ENCODE measurements at places on chromosomes 1 and 21.
A peak's percentile ranks its signal among the peaks of the same experiment; 100 is the strongest.

DNA sequence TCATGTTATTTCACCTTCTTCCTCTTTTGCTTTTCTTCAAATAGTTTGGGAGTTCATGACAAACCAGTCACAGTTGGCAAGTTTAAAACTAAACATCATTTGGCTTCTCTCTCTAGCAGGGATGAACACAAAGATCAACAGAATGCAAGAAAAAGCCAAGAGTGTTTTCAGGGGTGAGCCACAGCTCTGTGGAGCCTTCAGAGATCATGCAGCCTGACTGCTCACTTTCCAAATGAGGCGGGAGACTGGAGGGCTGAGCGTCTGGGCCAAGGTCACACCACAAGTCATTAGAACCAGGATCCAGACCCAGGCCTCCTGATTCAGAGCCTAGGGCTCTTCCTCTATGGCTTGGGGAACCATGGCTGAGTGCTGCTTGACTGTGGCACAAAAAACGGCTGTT is 2.7 kb downstream of the DPT start:
- DNase-seq, result no peak

GRCh38 chr1:39376656-39377055 is 114.8 kb upstream of the BMP8A start:
- no peak for DNase-seq

DNA sequence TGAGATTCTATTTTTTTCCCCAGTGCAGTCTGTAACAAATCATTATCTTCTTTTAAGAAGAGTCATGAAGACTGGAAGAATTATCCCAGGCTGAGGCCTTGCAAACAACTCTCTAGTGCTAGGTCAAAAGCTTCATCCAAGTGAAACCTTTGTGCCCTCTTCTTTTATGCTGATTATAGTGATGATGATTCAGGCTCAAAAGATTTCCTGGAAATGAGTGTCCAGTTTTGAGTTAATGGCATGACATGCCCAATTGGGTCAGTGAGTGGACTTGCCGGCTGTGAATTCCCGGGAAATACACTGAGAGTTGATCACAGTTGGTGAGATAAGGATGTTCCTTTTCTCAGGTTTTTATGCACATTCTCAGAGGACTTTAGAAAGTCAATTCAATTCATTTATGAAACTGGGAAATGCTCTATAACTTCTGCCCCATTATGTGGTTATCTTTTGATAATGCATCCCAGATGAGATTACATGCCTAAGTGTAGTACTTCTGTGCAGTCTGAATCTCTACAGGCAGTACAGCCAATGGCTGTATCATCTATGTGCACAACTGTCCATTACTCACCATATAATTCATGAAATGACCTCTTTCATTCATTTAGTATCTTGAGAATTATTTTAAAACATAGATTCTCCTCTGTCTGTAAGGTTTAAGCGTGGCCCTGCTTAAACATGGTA is 66.2 kb downstream of the S1PR1 start:
- no peak for DNase-seq

GRCh38 chr1:61268546-61269240 is 186.3 kb downstream of the NFIA start:
- no peak for DNase-seq

DNA sequence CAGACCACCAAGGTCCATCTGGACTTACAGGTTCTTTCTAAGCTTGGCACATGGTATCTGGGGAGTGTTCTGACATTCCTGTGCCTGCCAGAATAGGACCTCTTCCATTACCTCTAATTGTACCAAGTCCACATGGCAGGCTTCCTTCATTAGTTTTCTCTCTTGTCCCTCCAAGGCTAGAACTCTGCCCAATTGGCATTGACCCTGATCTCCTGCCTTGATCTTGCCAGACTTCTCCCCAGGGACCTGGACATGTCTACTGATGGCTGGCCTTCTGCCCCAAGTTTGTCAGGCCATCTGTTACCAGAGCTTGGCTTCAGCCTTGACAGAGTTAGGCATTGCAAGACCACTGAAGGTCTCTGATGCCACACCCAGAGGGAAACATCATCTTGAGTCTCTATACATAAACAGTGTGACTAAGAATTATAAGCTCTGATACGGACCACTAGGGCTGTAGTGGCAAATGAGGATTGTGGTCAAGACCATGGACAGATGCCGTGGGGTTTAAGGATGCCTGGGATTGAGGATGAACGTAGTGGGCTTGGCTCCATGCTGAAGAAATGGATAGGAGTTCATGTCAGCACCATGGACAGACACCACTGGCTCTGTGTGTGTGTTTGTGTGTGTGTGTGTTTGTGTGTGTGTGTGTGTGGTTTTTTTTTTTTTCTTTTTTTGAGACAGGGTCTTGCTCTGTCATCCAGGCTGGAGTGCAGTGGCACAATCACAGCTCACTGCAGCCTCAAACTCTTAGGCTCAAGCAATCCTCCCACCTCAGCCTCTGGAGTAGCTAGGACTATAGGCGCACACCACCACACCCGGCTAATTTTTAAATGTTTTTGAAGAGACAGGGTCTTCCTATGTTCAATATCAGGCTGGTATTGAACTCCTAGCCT is 19.5 kb upstream of the PSMB2 start:
- DNase-seq, result no peak

GRCh38 chr1:36463803-36464604 is at the start of gene MRPS15:
Gene MRPS15, minus strand, starts transcription at chr1:36464384. Its CDS starts 109 bp downstream, at chr1:36464275.
- peak; percentile 83 for DNase-seq

DNA sequence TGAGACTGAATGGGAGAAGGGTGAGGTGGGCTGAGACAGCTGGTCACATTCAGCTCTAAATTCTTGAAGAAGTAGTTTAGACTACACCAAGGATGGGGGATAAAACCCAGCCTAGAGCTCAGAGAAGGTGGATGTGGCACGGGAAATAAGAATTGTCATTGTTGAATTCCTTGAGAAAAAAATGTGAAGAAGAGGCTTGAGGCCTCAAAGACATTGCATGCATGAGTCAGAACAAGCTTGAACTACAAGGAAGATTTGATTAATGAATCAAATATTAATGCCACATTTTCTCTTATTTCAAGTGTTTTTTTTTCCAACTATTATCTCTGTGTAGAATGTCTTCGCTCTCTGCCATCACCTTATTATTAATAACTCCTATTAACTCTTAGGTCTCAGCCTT is 58.9 kb downstream of the MAP3K7CL start:
- DNase-seq, result no peak

GRCh38 chr21:36847189-36847588 is 119.3 kb downstream of the HLCS start:
- DNase-seq, result peak; percentile 43

- no peak for DNase-seq
These were observed 1.7 kb upstream of the TIE1 start for GRCh38 chr1:43299101-43299500.

- DNase-seq, result no peak
These were observed 15.1 kb upstream of the THRAP3 start for GRCh38 chr1:36208978-36209703.

- DNase-seq, result no peak
These were observed 43.1 kb downstream of the CD55 start for GRCh38 chr1:207364614-207365013.

DNA sequence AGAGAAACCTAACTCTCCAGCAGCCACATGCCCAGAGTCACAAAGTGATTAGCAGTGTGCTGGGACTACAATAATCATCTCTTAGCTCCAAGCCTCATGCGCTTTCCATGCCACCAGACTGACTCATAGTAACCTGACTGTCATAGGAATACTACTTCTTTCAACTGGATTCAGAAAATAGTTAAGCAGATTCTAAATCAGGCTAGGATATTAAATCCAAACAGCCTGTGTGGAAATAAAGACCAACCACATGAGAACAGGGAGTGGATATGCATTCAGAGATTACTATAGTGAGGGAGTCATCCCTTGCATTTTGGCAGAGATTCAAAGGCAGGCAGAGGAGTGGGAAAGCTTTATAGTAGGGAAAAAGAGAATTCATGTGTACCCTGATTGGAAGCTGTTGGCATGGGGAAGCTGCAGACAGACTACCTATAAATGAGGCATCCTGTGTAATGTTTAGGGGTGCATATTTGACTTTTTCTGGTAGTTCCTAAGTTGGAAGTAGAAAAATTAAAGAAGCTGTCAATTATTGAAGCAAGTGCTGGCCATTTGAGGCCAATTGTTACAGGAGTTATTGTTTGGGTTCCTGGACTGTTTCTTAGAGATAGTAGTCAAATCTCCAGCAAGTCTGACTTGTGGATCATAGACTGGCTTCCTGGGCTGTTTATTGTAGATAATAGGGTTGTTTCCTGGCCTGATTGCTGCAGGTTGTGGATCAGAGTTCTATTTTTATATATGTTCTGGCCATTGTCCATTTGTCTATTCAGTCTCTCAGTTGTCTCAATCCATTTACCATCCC is 31.7 kb upstream of the DNAH14 start:
- no peak for DNase-seq

- DNase-seq, result no peak
These were observed 2.3 kb downstream of the MAGI3 start for GRCh38 chr1:113392541-113393128.

- DNase-seq, result no peak
These were observed 38.6 kb downstream of the KCNK1 start for GRCh38 chr1:233652526-233652925.

GRCh38 chr1:19287436-19288185 is 959 bp downstream of the AKR7A3 start:
- DNase-seq, result no peak

- DNase-seq, result no peak
These were observed 34.6 kb downstream of the OLFML2B start for GRCh38 chr1:161989108-161989507.

DNA sequence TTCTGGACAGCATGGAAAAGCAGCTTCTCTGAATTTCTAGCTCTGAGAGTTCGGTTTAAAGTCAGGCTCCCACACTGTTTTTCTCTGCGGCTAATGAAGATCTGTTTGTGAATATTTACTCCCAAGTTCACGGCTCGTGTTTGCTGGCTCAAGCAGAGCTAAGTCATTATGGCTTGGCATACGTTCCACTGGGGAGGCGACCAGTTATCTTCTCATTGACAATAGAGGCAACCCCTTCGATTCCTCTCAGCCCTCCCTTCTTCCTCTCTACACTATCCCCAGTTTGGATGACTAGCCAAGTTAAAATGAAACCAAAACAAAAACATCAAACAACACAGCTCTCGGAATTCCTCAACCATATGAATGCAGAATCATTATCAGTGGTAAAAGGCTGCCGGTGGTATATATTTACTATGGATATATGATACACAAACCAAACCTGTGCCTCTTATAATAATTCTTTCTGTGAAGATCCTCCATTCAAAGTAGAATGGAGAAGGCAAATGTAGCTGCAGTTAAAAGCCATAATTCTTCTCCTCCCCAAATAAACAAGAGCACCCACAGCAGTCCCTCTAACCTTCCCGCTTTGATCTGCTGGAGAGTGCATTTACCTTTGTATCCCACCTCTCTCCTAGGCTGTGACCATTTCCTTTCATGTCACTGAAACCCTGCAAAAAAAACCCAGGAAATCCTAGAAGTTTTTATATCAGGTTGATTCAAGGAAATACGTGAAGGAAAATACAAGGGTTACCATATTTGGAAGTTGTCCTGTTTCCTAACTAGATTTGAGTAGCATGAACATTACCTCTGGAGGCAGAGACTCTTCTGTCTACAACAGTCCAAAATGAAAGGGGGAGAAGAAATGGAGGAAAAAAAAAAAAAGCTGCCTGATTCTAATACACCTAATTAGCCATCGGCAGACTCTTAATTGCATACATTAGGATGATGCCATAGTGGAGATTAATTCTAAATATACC is 108.3 kb upstream of the USH2A start:
- DNase-seq, result peak; percentile 15

DNA sequence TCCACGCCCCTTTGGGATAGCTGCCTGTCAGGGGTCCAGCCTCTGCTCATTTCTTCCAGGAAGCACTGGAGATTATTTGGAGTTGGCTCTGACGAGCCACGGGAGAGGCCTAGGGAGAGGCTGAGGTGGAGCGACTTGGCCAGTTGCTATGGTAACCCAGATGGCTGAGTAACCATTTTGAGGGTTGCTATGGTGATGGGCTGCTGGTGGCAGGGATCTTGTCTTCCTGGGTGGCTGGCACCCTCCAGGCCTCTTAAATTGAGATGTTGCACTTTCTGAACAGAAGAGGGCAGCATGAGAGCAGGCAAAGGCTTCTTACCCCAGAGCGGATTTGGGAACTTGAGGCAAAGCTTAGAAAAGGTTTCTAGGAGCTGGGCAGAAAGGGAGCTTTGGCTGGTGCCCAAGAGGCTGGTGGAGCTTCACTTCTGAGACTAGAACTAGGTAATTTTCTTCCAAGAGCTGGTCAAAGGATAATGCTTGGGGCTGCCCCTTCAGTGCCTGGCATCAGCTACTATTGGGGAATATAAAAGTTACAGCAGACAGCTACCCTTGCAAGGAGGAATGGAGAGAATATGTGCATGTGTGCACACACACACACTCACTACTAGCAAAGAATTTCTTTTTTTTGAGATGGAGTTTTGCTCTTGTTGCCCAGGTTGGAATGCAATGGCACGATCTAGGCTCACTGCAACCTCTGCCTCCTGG is 72.5 kb downstream of the NDUFS5 start:
- peak; percentile 69 for DNase-seq

- no peak for DNase-seq
These were observed 90.0 kb upstream of the LYPLAL1 start for GRCh38 chr1:219083631-219084030.

DNA sequence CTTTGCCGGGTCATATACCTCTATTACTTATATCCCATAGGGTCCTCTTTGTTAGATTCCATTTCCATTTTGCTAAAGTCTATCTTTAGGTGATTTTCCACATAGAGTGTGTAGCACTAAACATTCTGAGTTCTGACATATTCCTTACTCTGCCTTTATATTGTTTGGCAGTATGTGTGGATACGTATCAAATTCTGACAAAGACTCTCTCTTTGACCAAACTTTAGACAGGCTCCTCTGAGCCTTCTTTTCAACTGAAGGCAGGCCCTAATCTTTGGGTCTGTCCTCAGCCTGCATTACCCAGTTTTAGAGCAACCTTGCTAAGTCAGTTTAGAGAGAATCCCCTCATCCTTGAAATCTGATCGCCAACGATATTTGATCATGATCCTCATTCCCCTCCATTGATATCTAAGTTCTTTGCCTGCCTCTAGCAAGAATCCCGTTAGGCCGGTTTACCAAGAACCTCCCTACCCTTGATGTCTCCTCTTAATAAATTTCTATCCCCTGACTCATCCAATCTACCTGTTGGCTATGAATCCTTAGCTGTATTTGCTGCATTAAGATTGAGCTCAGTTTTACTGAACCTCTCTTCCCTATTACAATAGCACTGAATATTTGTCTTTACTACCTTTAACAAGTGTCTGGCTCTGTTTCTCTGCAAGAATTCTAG is 10.4 kb upstream of the PPT1 start:
- DNase-seq, result no peak

All from smooth muscle cell of the brain vasculature (primary cell).